NCI-H1694 (cell line): ENCODE measurements at places on chromosomes 5 and 9.

- no peak for DNase-seq
Observed at GRCh38 chr5:150147670-150148069, 8.0 kb downstream of the PDGFRB start.

- DNase-seq: no peak
Observed at GRCh38 chr5:62305358-62305714, 670 bp upstream of the KIF2A start.

DNA sequence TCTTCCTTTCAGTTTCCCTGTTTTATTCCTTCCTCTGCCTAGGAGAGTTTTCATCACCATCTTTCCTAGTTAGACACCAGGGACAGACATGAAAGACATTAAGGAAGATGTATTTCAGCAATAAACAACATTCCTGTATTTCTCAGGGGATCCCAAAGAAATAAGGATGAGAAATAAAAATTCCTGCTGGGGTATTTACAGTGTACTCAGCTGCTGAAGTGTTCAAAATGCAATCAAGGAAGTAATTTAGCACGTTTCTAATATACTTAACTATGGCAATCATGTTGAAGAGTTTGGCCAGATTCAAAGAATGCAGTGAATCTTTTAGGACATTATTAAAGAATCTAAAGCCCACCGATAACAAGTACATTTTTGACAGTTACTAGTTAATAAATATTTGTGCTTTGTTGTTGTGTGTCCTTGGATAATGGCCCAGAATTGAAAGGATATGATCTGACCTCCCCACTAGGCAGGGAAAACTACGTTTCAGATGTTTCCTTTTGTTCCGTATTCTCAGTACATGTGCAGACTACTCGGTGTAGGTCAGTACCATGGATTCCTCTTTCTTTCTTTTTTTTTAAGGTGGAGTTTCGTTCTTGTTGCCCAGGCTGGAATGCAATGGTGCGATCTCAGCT is 46.8 kb downstream of the INIP start:
- DNase-seq: no peak

DNA sequence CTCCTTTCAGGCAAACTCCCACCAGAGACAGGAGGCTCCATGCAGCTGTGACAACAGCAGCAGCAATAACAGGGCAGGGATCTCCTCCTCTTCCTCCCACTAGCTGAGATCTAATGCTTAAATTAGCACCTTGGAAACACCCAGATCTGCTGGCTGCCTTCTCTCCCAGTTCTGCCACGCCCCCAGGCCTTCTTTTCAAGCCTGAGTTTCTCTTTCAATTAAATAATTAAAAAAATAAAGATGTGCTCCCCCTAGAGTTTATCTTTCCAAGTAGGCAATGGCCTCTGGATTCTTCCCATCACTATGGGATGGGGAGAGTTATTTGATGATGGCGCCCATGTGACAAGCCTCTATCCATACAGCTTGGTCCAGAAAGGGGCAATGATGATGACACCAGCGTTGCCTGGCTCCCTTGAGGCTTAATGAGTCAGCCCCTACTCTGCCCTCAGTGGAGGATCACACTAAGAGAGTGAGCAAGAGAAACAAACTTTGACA is 3.8 kb downstream of the FAM219A start:
- DNase-seq: no peak
